COLO829 (cell line): ENCODE measurements at places on chromosomes 11 and 22.

- no peak for DNase-seq
Measured at GRCh38 chr11:66847461-66848232, 4.4 kb downstream of the RCE1 start.

DNA sequence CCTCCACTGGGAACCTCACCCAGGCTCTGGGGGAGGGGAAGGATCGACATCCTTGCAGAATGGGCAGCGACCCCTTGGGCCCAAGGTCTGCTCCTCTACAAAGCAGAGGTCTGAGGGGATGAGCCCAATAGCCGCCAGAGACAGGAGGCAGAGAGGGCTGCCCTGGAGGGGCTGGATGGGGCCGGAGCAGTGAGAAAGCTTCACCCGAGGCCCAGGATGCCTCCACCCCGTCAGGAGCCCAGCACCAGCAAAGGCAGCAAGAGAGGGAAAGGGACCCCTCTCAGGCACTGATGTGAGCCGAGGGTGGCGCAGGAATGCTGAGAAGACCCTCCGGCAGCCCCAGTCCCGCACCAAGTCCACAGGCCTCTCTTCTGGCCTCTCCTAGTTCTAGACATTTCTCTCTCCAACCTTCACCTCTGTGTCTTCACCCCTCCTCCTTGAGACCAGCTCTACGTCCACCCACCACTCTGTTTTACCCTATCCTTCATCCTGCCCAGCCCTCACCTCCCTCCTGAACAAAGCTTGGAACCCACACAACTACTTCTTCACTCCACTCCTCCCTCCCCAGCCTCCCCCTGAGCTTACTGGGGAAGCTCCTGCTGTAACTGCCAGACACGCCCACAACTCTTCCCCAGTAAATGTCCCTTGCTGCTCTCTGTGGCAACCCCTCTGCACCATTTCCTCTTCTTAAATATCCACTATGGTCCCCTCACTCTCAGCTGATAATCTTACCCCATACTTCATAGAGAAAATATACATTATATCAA lies 131.9 kb downstream of the MPPED1 start:
- DNase-seq, result no peak

GRCh38 chr11:61146416-61146815 lies 14.8 kb downstream of the VPS37C start:
- DNase-seq, result no peak

- DNase-seq, result peak; percentile 52
Measured at GRCh38 chr11:65780770-65781151, at the start of gene AP5B1. TSS of gene AP5B1 (minus strand) at chr11:65780976. CDS start at chr11:65780591, 385 bp downstream.

DNA sequence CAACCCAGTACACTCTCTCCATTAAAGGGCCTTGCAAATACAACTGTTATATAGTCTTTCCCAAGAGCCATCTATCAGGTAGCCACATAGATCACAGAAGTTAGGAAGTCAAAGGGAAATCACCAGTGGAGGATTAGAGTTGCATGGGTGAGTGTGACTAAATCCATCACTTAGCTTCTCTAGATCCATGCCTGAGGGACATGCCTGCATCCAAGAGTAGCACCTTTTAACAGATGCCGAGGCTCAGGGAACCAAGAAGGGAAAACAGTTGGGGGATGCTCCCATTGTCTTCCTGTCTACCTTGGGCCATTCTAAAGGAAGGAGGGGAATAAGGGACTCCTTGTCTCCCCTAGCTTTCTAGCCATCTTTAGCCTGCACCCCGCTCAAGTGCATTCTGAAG lies 77.9 kb downstream of the XRRA1 start:
- no peak for DNase-seq

GRCh38 chr22:27866135-27867084 lies 52.6 kb downstream of the PITPNB start:
- peak; percentile 78 for DNase-seq

DNA sequence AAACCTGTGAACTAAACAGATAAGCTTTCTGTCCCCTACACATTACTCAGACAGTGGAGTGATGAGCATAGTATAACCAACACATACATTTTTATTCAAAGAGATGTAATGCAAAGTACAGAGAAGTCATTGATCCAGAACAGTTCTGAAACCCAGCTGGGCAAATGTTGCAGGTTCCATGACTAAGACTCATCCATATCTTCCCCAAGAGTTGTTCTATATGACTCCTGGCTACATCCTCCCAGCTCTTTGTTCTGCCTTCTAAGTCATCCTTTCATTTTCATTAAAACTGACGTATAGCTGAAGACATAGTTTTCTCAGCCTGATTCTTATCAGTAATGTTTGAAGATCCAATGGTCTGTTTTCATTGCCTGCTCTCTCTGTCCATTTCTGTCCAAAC lies 47.3 kb downstream of the PLAAT5 start:
- no peak for DNase-seq

DNA sequence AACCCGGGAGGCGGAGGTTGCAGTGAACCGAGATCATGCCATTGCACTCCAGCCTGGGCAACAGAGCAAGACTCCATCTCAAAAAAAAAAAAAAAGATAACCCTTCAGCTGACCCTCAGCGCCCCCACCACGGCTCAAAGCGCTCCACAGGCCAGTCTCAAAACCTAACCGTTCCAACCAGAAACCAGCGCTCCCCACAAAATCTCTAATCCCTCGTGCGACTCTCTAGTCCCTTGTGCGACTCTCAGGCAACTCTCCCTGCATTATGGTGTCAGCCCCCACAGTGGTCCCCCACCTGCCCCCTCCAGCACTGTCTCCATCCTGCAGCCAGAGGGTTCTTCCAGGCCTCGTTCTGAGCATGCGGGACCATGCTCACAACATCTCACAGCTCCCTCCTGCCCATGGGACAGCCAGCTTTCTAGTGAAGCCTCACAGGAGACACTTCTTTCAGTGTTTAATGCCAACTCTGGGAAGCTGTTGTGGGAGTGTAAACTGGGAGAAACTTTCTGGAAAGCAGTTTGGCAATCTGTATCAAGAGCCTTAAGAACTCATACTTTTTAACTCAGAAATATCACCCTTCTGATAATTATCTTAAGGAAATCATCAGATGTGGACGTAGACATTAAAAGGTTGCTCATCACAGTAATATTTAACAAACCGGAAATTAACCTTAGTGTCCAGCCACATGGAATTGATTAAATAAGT lies 4.2 kb upstream of the RASGRP2 start:
- no peak for DNase-seq

DNA sequence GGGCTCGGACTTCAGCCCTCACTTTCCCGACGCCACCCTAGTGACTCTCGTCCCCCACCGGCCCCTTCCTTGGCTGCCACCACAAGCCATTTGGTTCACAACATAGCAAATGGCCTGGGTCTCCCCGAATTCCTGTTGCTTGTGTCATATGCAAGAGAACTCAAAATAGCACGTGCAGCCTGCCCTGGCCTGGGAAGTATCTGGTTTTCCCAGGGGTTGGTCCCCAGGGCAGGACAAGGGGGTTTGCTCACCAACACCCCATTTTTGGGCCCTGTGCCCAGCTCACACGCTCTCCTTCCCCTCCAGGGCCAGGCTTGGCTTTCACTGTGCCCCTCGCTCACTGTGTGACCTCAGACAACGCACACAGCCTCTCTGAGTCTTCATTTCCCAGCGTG lies 12.8 kb upstream of the TPCN2 start:
- DNase-seq, result no peak

DNA sequence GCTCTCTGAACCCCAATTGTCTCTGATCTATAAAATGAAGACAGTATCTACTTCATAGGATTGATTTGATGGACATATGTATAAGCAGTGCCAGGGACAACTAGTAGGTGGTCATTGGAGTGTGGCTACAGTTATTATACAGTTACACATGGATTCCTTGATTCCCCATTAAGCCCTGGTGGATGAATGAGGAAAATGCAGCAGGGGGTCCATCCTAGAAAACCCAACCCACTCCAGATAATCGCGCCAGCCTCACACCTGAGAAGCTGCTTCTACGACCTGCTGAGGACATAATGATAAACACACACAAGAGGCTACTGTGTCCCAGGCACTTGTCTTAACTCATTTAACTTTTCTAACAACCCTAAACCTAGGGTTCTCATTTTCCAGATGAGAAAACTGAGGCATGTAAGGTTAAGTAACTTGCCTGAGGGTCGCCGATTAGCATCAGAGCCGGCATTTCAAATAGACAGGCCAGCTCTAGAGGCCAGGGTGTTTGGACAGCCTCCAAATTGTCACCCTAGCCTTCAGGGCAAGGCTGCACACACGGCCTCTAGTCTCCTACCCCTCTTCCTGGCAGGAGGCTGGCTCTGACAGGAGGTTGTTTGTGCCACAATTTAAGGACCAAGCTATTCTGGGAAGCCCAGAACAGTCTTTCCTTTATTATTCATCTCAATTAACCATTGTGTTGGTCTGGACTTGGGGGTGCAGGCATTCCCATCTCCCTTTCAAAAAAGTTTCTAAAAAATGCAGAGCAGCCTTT lies 3.8 kb upstream of the C11orf91 start:
- DNase-seq, result peak; percentile 78
